ENCODE measurements at places on chromosomes 6 and 20.

GRCh38 chr6:51300510-51300909 lies 481.8 kb downstream of the TFAP2B start:
- no peak for DNase-seq

- DNase-seq, result no peak
Observed at GRCh38 chr6:32982084-32982701, 13.8 kb downstream of the BRD2 start.

DNA sequence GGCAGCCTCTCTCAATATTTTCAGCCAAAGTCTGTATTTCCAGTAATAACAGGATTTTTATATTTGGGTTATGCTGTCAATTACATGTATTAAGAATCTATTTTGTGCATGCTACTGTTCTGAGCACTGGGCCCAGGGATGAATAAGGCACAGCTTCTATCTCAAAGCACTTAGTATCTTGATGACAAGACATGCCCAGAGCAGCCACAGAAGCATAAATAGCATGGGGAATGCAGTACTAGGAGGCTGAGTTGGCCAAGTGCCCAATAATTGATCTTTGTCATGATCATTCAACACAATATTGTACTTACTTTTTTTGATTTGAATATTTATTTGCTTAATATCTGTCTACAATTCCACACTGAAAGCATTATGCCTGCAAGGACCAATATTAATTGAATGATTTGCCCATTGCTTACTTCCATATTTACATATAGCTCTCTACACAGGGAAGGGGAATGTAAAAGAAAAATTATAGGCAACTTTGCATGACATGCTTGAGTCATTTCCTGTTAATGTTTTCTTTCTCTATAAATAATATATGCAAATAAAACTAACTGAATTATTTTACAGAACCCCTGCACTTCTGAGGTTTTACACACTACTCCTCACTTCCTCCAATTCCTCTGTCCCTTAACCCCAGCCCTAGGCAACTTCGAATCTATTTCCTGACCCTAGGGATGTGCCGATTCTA lies 298.9 kb upstream of the BMP2 start:
- DNase-seq, result no peak

DNA sequence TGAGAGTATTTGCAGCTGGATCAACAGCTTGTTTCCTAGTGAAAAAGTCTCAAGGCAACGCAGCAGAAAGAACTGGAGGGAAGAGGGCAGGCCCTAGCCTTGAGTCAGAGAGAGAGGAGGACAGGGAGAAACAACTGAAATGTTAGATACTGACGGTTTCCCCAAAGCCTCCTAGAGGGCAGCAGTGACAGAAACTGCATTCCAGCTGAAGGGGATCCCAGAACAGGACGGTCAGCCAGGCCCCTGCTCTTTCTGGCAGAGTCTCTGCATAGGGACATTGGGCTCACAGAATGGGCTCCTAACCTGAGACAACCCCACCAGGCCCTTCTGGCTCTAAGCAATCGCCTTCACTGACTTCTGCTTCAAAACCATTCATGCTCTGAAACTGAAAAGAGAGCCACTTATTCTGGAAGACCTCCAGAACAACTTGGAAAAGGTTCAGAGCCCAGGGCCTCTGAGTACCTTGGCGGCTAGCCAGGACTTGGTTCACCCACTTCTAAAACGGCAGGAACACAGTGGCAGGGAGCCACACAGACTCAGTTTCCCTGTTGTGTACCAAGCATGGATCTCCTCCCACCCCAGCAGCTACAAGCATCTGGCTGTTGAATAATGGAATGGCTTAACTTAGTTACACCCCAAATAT lies 72.9 kb downstream of the PSMB1 start:
- no peak for DNase-seq

GRCh38 chr6:44285552-44286284 lies 15.5 kb downstream of the TMEM151B start:
- no peak for DNase-seq
